Smooth muscle cell of the brain vasculature (primary cell): ENCODE measurements at places on chromosomes 3 and 15.

DNA sequence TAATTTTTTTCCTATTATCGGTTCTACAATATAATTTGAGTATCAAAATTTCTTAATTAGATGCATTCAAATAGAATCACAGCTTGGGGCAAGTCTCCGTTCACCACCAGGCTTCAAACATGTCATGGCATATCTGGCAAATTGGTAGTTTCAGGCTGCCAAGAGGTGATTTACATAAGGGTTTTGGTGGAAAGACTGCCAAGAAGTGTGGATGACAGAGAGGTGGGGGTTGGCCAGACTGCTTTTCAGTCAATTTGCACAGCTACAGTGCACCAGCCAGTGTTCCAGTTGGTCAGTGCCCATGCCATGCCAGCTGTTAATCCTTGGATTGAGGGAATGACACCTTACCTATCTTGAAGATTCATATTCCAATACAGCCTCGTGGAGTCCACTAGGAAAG lies 8.4 kb upstream of the GSK3B start:
- DNase-seq = no peak

GRCh38 chr3:105157766-105158085 lies 209.0 kb upstream of the ALCAM start:
- no peak for DNase-seq

- DNase-seq = peak; percentile 69
These were observed 76.7 kb downstream of the ARNT2 start for GRCh38 chr15:80480909-80481308.

DNA sequence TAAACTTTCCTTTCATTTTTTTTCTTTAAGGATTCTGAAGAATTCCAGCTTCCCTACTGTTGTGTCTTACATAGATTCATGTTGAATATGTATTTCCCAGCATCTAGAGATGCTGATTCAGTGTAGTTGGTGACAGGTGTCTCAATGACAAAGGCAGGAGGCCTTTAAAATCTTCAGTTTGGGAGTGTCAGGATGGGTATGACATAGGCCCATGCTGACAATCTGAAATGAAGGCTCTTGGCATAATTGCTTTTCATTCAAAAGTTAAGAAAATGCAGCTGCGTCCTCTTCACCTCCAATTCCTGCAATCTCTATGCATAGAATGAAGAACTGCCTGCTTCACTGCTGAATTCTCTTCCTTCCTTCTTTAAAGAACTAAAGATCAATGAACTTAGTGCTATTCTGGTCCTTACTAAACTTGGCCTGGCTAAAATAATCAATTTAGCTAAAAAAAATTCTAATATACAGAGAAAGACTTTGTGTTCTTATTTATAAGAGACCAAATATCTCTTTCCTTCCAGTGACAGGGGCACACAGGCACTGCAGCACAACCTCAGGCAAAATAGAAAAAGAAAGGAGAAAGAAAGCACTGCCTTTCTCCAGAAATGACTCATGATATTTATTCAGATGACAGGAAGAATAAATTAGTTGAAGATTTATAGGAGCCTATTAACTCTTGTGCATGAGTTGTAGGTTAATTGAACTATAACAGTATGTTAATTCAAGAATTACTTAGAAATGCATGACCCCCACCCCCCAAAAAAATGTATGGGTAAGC lies 152.6 kb upstream of the GBE1 start:
- no peak for DNase-seq

GRCh38 chr15:100909989-100910955 lies 8.9 kb upstream of the LRRK1 start:
- no peak for DNase-seq

DNA sequence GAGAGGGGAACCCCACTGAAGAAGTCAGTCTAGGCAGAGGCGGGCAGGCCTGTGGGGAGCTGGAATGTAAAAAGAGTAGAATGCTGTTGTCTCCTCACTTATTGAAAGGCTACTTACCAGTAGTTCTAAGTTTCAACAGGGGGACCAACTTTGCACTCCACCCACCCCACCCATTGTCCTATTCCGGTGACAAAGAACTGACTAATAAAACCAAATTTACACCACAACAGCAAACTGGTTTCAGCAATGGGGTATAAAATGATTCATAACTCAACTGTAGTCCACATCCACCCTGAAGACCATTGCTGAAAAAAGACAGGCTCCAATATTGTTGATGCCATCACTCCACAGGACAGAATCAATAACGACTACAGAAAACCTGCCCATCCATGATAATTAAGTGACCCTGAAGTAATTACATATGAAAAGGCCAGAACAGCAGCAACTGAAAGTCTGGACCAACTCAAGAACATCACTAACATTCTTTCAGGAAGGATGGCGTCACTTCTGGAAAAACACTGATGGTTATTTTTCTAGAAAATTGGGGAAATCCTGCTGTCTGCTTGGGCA lies 80.2 kb downstream of the ABI3BP start:
- no peak for DNase-seq

- no peak for DNase-seq
These were observed 22.1 kb upstream of the CDIN1 start for GRCh38 chr15:36557364-36557763.
